ENCODE measurements at places on chromosomes 6 and 20.
A peak's percentile ranks its signal among the peaks of the same experiment; 100 is the strongest.

GRCh38 chr6:167294651-167295494, 3.8 kb downstream of the UNC93A start:
- DNase-seq: no peak

GRCh38 chr6:116397914-116398313, 27.2 kb downstream of the DSE start:
- no peak for DNase-seq

GRCh38 chr20:63400486-63401210, 39.5 kb upstream of the CHRNA4 start:
- DNase-seq: no peak

- peak; percentile 85 for DNase-seq
Observed at GRCh38 chr20:47318586-47319516, 37.6 kb downstream of the ZMYND8 start.

- no peak for DNase-seq
Observed at GRCh38 chr20:32281711-32282110, 4.3 kb downstream of the KIF3B start.

GRCh38 chr6:98136333-98136732, 698.0 kb upstream of the POU3F2 start:
- DNase-seq: no peak

DNA sequence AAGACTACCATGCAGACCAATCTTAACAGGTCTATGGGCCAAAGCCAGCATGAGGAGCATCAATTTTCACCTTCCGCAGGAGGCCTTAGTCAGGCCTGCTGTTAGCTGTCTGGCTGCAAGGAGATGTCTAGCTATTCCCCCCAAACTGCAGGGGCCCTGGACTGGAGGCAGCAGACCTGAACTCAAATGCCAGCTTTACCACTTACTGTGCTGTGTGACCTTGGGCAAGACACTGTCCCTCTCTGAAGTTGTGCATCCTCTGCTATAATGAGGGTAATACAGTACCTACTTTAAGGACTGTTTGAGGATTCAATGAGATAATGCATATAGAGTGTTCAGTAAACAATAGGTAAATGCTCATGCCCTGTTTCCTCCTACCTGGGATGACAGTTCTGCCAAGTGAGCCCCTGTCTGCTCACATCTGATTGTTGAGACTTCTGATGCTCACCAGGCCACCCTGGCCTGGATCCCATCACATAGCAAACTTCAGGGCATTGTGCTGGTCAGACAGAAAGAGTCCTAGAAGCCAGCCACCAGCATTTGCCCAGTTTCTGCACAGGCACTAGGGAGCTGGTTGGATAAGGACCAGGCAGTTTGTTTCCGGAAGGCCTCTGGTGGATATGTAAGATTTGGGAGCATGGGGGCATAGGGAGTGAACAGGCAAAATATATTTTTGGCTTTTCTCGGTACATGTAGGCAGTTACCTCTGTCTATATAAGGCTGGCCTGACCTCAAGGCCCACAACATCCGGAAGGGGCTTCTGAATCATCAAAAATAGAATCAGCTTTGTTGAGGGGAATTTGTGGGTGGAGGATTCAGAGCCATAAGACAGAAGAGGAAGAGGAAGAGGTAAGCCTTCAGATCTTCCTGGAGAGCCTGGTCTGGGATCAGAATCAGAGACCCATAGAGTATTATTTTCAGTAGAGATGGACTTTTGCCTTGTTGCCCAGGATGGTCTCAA, 2.3 kb upstream of the OCSTAMP start:
- no peak for DNase-seq

DNA sequence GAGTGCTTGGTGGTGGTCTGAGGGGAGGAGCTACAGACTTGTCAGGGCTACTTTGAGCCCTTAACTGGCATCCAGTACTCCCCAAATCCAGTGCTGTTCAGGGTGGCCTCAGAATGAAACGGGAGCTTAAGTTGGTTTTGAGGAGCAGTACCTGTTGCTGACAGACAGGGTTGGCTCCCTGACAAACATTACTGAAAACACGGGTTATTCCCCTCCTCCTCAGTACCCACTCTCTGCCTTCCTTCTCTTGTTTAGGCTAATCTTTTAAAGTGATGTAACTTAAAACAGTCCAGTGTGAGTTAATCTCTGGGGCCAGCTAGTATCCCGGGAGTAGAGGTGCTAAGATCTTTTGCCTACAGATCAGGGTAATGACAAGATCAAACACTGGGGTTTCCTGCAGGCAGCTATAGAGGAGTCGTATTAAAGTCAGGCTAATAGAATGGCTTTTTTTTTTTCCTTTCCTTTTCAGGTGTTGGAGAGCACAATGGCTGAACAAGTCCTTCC, 3.7 kb downstream of the TNFAIP3 start:
- DNase-seq: no peak

DNA sequence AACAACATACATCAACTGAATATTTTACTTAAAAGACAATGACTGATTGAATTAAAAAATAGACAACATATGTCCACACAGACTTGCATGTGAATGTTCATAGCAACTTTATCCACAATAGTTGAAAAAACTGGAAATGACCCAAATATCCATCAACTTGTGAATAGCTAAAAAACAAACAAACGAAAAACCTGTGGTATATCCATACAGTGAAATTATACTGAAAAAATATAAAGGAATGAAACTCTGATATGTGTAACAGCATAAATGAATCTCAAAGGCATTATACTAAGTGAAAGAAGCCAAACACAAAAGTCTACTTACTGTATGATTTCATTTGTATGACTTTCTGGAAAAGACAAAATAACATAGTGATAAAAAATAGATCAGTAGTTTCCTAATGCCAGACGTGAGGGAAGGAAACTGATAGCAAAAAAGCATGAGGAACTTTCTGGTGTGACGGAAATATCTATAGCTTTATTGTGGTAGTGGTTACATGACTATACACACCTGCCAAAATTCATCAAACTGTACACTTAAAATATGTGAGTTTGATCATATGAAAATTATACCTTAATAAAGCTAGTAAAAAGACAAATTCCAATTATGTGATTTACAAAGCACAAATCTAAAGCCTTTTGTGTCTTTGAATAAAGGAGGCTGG, 123.2 kb downstream of the BACH2 start:
- DNase-seq: no peak

- no peak for DNase-seq
Observed at GRCh38 chr20:37308086-37309050, 18.9 kb downstream of the MANBAL start.

DNA sequence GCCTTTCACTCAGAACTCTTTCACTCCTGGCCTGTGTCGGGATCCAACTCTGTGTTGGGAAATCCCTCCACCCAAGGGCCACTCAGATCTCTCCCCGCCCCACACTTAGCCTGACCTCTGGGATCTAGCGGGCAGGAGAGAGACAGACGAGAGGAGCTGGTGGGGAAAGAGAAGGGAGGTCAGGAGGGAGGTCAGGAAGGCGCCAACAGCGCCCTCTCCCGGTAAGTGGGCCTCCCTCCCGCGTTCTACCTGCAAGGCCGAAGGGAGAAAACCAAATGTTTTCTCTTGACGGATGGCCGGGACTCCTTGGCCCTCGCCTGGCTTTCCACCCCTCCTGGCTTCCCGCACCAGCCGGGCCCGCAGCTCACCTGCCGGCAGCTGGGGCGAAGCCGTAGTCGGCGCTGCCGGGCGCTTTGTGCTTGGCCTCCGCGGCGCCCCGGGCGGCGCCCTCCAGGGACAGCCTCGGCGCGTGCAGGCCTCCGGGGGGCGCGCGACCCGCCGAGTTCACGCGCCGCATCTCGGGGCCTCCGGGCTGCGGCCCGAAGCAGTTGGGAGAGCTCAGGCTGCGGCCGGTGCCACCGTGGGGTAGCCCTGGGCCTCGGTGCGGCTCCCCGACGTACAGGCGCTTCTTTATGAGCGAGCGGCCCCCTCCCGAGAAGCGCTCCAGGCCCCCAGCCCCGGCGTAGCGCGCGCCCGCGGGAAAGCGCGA, 38.2 kb downstream of the C6orf132 start:
- DNase-seq: peak; percentile 67

GRCh38 chr6:160285541-160286105, 27.0 kb upstream of the SLC22A2 start:
- no peak for DNase-seq

- DNase-seq: no peak
Observed at GRCh38 chr20:17179840-17180239, 47.0 kb upstream of the PCSK2 start.

GRCh38 chr20:48631114-48632016, 196.4 kb downstream of the PREX1 start:
- no peak for DNase-seq

DNA sequence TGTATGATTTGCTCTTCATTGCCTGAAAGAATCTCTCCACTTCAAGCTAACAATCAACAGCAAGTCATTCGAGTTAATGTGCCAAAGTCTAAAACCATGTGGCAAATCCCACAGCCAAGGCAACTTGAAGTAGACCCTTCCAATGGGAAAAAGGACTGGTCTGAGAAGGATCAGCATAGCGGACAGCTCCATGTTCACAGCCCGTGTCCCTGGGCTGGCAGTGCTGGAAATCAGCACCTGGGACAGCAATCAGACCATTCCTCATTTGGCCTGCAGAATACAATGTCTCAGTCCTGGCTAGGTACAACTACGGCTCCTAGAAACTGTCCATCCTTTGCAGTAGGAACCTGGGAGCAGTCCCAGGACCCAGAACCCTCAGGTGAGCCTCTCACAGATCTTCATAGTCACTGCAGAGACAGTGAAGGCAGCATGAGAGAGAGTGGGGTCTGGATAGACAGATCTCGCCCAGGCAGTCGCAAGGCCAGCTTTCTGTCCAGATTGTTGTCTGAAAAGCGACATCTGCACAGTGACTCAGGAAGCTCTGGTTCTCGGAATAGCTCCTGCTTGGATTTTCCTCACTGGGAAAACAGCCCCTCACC, 1.1 kb downstream of the GJA10 start:
- DNase-seq: peak; percentile 75

DNA sequence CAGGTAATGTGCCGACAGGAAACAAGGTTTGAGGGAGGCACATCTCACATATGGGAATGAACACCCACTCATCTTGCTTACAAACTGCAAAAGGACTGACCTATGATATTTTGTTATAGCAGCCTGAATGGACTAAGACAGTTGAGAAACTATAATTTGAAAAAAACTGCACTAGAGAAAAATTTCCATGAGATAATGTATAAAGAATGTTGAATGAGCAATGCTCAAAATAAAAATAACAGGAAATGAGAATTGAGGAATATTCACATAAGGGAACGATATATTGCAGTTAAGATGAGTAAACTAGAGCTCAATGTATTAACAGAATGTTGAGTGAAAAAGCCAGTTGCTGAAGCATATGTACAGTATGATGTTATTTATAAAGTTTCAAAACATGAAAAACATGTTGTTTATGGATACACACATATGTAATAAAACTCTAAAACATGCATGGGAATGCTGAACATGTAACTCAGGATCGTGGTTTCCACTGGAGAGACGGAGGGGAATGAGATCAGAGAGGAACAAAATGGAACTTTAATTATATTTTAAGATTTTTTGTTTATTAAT, 6.3 kb upstream of the TBC1D22B start:
- DNase-seq: no peak

GRCh38 chr20:25622049-25622448, 1.8 kb downstream of the NANP start:
- no peak for DNase-seq

- peak; percentile 83 for DNase-seq
Observed at GRCh38 chr20:62449951-62450691, 22.8 kb upstream of the RBBP8NL start.

DNA sequence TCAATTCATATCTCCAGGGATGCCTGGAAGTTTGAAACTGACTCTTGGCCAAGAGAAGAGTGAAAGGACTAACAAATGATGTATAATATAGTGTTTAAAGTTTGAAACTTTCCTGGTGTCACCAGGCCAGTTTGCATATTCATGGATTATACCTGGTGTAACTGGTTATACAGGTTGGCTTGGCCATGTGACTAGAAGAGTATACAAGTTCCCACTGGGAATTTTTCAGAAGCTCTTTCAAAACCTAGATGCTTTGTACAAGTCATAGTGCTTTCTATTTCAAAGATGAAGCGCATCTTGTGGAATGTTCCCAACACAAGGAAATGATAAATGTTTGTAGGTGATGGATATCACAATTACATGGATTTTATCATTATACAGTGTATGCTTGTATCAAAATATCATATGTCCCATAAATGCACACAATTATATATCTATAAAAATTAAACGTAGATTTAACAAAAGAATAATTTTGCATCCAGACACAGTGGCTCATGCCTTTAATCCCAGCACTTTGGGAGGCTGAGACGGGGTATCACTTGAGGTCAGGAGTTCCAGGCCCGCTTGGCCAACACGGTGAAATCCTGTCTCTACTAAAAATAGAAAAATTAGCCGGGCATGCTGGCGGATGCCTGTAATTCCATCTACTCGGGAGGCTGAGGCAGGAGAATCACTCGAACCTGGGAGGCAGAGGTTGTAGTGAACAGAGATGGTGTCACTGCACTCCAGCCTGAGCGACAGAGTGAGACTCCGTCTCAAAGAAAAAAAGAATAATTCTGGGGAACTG, 1420.2 kb downstream of the GRIK2 start:
- DNase-seq: peak; percentile 11

DNA sequence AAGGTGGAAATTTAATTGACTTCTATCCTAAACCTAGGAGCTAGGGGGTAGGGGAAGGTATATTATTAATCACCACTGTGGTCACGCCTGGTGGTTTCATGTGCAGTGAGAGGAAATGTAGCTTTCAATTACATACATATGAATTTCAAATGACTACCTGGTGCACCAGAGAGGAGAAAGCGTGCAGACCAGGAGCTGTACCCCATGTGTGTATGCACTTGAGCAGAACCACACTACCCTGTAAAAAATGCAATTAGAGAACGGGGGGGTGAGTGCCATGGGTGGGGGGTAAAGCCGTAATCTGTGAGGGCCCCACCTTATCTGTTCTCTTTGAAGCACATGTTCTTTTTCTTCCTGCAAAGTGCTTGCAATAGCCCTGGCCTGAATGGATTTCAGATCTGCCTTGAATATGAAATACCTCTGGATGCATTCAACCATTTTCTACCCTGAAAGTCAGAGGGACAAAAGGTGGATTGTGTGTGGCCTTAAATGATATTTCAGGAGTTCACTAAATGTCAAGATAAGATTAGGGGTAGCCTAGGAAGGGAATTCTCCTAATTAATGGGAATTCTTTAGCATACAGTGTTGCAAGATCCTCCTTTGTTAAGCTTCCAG, 30.9 kb upstream of the EDN3 start:
- DNase-seq: peak; percentile 17

GRCh38 chr20:10611357-10611756, 62.4 kb downstream of the JAG1 start:
- no peak for DNase-seq

DNA sequence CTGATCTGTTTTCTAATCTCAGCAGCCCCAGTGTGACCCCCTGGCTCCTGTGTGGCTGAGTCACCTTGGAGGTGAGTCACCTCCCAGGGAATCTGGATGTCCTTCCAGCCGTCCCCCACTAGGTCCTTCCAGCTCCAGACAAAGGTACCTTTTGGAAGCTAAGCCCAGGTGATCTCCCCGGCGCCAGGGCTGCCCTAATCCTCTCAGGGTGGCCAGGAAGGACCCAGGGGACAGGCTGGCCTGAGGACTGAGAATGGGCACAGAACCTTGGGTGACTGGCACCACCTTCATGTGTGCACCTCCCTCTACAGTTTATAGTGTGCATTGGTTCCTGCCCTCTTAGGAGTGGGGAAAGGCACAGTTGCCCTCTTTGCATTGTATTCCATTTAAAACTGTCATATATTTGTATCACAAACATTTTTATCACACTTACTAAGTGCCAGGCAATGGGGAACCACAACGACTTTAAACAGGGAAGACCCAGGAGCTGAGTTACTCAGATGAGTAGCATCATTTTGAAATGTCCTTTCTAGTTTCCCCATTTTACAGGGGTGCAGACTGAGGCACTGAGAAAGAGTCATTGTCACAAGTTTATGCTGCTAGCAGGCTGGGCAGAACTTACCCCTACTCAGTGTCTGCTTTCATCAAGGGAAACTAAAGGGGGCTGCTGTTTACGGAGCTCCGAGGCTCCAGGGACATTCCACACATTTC, 2.6 kb upstream of the BPIFB4 start:
- no peak for DNase-seq

All from lung (tissue), 17 donors.